Bladder microvascular endothelial cell (primary cell): ENCODE measurements at places on chromosomes 6 and 20. TPM values are rescaled to one million over a fixed set of nuclear protein-coding genes. Genes with fewer than 3 reads are reported as not detected.

AIF1 gene
- not detected in 2 replicates for total RNA-seq

CLDN20 gene
- not detected in 2 replicates for total RNA-seq

ARMH2 gene
- not detected in 2 replicates for total RNA-seq

ATRN gene
- total RNA-seq, result 20.1 and 81.6 TPM in 2 replicates

GPR6 gene
- total RNA-seq, result not detected in 2 replicates

ARG1 gene
- not detected in 2 replicates for total RNA-seq

NKX2-4 gene
- not detected in 2 replicates for total RNA-seq

ARMC12 gene
- 0.50 TPM in 1 of 2 replicates, not detected in the other for total RNA-seq

OTOR gene
- not detected in 2 replicates for total RNA-seq

SCUBE3 gene
- 0.65 and 3.0 TPM in 2 replicates for total RNA-seq

CTCFL gene
- not detected in 2 replicates for total RNA-seq

PMEPA1 gene
- total RNA-seq, result 1.3 and 4.2 TPM in 2 replicates

XKR7 gene
- total RNA-seq, result not detected in 2 replicates

C6orf15 gene
- not detected in 2 replicates for total RNA-seq

MRAP2 gene
- total RNA-seq, result 0.16 and 0.57 TPM in 2 replicates

OSTM1 gene
- 15.5 and 22.7 TPM in 2 replicates for total RNA-seq

SIGLEC1 gene
- not detected in 2 replicates for total RNA-seq

SLC24A3 gene
- 0.16 TPM in 1 of 2 replicates, not detected in the other for total RNA-seq

SAMHD1 gene
- total RNA-seq, result 39.1 and 57.1 TPM in 2 replicates

HTR1B gene
- total RNA-seq, result 5.7 and 6.9 TPM in 2 replicates

HTR1E gene
- not detected in 2 replicates for total RNA-seq

SLC17A3 gene
- total RNA-seq, result not detected in 2 replicates

RBM24 gene
- total RNA-seq, result 1.2 and 2.4 TPM in 2 replicates

DPPA5 gene
- total RNA-seq, result not detected in 2 replicates

HCK gene
- total RNA-seq, result 0.06 TPM in 1 of 2 replicates, not detected in the other

PLN gene
- not detected in 2 replicates for total RNA-seq

PRKN gene
- 0.16 and 0.19 TPM in 2 replicates for total RNA-seq
